ENCODE measurements at places on chromosomes 7 and 10.
A peak's percentile ranks its signal among the peaks of the same experiment; 100 is the strongest.

DNA sequence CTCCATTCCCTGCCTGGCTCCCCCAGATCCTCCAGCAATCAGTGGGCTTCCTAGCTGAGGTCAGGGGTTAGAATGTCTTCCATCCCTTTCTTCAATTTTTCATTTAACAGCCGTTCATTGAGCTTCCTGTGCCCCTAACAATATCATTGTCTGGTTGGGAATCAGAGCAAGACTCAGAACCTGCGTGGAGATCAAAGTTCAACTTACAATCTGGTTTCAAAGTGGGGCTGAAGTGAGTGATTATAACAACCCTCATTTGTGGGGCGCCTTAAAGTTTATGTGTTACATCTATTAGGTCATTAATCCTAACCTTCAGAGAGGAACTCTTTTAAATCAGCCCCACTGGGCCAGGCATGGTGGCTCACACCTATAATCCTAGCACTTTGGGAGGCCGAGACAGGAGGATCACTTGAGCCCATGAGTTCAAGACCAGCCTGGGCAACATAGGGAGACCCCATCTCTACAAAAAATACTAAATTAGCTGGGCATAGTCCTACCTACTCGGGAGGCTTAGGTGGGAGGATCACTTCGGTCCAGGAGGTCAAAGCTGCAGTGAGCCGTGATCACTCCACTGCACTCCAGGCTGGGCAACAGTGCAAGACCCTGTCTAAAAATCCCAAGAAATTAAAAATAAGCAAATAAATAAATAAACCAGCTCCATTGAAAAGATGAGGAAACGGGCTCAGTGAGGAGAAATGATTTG is 45.4 kb upstream of the SLF2 start:
- no peak for DNase-seq

- DNase-seq: no peak
Measured at GRCh38 chr10:97875391-97875790, 25.7 kb downstream of the GOLGA7B start.

GRCh38 chr7:34675749-34676374 is 17.8 kb downstream of the NPSR1 start:
- peak; percentile 21 for DNase-seq

- DNase-seq: peak; percentile 52
Measured at GRCh38 chr10:118045837-118046394, 825 bp downstream of the RAB11FIP2 start.

GRCh38 chr10:60123172-60123571 is 216.8 kb upstream of the CCDC6 start:
- DNase-seq: peak; percentile 99

DNA sequence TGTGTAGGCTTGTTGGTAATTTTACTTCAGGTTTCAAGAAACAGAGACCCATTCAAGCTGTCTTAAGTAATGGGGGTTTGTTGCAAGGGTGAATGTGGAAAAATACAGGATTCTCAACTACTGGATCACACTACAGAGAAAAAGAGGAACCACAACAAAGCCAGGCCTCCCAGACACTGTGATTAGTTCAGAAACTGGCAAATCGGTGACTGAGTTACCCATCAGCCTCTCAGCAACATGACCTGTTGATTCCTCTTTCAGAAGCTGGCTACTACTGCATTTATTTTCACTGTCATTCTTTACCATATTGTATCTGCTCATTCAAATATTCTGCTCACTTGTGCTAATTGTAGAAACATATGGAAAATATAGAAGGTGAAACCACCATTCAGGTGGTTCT is 16.0 kb downstream of the CCDC71L start:
- no peak for DNase-seq

DNA sequence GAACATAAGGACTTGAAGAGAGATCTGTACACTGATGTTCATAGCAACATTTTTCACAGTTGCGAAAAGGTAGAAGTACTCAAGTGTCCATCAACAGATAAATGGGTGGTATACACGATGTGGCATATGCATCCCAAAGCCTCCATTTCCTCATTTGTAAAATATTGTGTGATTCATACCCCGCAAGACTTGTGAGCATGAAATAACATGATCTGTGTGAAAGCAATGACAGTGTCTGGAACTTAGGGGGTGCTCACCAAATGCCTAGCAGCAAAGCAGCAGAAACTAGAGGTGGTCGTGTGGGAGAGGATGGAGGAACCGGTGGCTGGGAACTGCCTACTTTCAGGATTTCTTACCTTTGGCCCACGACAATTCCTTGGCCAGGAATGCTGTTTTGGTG is 135.3 kb upstream of the INSYN2A start:
- DNase-seq: peak; percentile 57

GRCh38 chr7:12814828-12815227 is 127.4 kb downstream of the ARL4A start:
- DNase-seq: peak; percentile 36

DNA sequence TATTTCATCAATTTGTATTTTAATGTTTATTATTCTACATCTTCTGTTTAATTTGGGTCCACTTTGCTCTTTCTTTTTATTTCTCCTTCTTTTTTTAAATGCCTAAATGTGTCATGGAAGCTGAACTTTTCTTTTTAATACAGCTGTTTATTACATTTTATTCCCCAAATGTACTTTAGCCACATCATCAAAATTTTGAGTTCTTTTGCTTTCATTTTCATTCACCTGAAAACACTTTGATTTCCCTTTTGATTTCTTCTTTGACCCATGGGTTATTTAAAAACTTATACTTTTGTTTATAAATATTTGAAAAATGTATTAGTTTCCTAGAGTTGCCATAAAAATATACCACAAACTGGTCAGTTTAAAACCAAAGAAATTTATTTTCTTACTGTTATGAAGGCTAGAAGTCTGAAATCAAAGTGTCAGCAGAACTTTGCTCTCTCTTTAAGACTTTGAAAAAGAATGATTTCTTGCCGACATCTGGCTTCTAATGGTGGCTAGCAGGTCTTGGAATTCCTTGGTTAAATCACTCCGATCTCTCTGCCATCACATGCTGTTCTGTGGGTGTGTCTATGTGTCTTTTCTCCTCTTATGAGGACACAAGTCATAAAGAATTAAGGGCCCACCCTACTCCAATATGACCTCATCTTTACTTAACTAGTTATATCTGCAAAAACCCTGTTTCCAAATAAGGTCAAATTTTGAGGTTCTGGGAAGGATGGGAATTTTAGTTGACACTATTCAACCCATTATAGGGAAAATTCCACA is 225.5 kb downstream of the ANKRD7 start:
- DNase-seq: no peak

DNA sequence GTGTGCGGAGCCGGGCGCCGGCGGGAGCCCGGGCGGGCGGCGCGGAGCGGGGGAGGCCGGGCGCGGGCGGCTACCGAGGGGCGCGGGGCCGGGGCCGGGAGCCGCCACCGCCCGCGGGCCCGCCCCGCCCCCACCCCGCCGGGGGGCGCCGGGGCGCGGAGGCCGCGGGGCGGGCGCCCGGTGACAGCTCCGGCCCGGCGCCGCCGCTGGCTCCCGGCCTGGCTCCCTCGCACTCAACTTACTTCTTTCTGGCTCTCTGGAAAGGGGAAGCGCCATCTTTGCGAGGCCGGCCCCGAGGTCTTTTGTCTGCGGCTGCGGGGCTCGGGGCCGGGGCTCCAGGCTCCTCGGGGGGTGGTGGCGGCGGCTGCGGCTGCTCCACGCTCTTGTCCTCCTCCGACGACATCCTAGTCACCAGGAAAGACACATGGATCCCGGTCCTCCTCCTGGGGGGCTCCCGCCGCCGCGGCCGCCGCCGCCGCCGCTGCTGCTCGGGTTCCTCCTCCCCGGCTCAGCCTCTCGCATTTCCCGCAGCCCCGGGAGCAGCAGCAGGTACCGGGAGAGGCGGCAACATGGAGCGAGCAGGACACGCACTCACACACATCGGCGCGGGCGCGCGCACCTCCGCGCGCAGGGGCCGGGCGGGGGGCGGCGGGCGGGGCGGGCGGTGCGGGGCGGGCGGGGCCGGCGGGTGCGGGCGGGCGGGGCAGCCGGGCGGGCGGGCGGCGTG is at the start of gene KMT2C:
KMT2C (minus strand) TSS at position 620 of the 727 bp plus-strand sequence; CDS start at position 403, 217 bp downstream.
- no peak for DNase-seq

- peak; percentile 59 for DNase-seq
Measured at GRCh38 chr7:113086431-113086888, at the start of gene GPR85. Gene GPR85, minus strand, starts transcription at chr7:113086827. Its CDS starts 2,106 bp downstream, at chr7:113084721.

DNA sequence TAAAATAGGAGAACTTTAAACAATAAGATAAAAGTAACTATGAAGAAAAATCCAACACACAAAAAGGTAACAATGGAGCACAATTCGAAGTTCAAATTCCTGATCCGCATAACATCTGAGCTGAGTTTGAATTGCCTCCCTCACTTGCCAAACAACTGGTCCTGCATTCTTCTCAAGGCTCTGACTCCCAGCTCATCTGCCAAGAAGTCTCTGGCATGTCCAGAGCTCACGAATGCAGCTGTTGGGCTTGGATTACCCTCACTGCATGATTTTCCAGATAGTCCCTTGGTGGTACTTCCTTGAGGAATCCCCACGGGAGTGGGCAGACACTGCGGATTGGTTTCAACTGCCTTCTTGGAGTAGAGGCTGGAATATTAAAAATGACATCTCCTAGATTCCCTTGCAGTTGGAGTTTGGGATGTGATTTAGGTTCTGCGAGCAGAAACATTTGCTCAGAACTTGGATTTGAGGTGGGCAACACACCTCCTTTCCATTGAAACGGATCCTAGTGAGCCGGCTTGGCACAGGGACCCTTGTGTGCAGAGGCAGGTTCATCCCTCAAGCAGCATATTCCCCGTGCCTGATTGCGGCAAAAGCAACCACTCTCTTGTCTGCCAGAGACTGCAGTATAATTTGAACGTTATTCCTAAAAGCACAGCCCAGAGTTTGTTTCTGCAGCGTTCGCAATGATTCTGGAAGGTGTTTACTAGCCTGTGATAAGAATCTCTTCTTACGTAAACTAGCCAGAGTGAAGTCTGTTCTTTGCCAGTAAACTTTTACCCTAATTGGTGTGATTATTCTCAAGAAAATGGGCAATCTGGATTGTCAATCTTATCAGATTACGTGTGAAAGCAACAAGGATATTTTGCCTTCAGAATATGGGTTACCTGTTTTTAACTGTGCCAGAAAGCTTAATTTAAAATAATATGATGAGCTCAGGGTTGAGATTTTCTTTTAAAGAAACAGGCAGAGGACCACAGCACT is 23.4 kb upstream of the PRKCQ start:
- DNase-seq: no peak

- no peak for DNase-seq
Measured at GRCh38 chr7:47697543-47697942, 115.6 kb upstream of the TNS3 start.

- DNase-seq: no peak
Measured at GRCh38 chr7:15995027-15995426, 308.5 kb upstream of the MEOX2 start.

- DNase-seq: peak; percentile 31
Measured at GRCh38 chr10:121696854-121697253, 98.6 kb upstream of the FGFR2 start.

DNA sequence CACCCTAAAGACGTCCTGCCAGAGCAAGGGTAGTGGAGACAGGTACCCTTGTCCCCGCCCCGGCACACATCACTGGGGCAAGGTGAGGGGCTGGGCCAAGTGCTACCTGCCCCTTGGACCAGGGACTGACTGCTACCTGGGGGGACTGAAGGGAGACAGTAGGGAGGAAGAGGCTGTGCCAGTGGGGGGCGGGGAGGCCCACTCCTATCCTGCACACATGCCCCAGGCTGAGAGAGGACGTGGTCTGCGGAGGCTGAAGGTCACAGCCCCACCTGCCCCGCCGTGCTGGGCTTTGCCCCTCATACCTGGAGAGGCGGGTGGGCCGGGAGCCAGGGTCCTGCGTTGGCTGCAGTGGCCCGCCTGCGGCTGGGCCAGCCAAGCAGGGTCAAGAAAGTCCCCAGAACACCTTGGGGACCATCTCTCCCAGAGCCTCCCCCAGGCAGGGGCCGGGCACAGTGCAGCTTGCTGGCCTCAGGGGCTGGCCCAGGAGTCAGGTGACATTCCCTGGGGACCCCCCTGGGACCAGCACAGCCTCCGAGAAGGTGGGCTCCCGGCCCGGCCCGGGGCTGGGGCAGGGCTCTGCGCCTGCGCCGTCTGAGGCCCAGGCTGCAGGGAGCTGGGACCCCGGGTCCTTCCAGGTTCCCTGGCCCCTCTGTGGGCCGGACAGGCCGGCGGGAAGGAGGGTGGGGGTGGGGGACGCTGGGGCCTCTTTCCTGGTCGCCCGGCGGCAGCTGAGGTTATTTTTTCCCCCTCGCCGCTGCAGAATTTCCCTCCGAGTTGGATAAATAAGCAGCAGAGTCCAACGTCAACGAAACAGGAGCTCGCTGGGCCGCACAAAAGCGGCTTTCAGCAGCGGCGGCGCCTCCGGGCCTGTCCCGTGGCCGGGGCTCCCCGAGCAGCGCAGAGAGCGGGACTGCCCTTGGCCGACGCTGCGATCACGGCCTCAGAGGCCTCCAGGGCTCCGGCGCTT is 9.8 kb upstream of the FZD9 start:
- DNase-seq: no peak

GRCh38 chr10:12422189-12422588 is 72.8 kb downstream of the CAMK1D start:
- DNase-seq: peak; percentile 2

DNA sequence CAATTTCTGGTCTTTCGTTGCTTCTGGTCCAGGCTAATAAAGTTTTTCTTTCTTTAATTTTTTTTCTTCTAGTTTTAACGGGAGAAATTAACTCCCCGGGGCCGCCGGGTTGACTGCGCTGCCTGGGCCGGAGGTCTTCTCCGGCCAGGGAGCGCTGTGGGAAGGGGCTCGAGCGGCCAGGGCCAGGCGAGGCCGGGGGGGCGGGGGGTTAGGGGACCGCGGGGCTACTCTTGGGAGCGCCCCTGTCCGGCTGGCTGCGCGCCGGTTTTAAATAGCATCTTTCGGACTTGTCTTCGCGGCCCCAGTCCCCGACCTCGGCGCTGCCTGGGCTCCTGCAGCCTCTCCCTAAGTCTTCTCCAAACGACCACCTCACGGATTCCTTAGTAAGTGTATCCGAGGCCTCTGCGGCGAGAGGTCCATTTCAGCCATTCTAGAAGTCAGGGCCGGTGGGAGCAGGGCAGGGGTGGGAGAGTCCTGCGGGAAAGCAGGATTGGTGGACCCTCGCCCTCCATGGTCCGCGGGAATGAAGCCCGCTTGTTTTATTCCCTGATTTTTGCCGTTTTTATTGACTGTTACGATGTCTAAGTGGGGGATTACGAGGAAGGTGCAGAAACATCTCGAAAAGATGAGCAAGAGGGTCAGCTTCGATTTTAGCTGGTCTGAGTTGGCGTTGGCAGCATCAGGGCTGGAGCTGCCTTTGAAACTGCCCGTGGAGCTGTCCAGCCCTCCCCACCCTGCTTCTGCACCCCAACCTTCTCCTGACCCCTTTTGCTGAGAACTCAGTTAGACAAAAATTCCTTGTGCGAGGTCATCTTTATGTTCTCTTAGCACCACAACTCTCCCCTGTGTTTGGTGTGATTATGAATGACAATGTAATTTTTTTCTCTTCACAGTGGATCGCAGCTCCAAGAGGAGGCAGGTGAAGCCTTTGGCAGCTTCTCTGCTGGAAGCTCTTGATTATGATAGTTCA is 555 bp downstream of the PHF14 start:
- DNase-seq: peak; percentile 29
